Endodermal cell (in vitro differentiated cells): ENCODE measurements at places on chromosomes 1 and 21.

DNA sequence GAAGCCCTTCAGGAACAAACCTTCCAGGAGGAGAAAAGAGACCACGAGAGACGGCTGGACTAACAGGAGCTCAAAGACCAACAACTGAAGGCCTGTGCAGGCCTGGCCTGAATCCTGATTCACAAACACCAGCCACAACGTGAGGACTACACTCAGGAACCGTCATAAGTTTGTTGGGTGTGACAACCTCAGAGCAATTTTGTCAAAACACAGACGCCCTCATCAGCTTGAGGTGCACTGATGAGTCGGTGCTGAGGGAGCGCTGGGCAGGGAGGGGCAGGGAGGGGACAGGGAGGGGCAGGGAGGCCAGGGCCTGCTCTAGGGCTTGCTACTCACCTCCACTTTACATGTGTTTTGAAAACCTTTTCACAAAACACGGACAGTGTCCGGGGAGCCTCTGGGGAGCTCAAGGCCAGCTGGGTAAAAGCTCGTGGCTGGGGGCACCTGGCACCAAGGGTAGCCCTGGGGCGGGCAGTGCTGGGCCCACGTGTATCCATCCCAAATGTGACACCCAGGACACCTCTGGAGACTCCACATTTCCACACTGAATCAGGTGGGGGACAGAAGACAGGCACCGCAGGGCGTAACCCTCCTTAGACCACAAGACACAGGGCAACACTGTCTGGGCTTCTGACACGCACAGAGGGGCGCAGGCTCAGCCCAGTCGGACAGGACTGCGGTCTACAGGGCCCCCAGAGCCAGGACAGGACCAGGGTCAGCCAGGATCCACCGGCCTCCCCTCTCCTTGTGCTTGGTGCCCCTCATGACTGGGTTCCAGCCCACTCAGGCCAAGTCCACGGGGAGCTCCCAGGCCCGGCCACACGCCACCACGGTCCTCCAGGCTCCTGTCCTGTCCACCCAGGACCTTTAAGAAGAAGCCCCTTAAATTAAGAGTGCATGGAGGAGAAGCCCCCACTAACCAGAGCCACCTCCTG lies 16.5 kb downstream of the LSS start:
- DNase-seq: peak; percentile 33

DNA sequence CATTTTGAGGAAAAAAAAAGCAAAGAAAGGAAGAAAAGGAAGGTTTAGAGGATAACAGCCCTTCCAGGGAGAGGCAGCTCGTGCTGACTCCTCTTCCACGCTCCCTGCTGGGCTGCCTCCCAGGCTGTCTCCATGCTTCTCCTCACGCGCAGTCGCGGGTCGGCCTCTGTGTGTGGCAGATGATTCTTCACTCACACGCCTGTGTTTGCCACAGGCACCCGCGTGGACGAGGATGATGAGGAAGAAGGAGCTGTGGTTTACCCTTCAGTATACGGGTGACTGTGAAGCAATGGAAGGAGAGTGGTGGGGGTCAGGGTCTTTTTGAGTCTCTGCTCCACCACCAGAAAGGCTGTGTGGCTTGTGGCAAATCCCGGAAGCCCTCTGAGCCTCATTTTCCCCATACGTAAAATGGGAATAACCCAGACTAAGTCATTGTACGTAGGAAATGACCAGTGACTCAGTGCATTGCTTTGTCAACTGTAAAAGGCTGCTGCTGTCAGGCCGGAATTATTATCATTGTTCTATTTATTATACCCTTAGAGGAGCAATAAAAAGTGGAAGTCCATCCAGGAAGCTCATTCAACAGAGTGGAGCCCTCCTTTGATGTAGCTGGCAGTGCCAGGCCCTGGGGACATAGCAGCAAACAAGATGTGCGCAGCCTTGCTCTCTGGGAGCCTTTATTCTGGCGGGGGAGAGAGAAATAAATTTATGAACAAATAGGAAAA lies 11.9 kb upstream of the SH2D2A start:
- DNase-seq: no peak

- no peak for DNase-seq
Observed at GRCh38 chr1:231856426-231856825, 229.8 kb downstream of the DISC1 start.

- DNase-seq: no peak
Observed at GRCh38 chr1:180160357-180160756, 5.7 kb downstream of the QSOX1 start.

- DNase-seq: no peak
Observed at GRCh38 chr1:4527819-4528218, 126.6 kb upstream of the AJAP1 start.

DNA sequence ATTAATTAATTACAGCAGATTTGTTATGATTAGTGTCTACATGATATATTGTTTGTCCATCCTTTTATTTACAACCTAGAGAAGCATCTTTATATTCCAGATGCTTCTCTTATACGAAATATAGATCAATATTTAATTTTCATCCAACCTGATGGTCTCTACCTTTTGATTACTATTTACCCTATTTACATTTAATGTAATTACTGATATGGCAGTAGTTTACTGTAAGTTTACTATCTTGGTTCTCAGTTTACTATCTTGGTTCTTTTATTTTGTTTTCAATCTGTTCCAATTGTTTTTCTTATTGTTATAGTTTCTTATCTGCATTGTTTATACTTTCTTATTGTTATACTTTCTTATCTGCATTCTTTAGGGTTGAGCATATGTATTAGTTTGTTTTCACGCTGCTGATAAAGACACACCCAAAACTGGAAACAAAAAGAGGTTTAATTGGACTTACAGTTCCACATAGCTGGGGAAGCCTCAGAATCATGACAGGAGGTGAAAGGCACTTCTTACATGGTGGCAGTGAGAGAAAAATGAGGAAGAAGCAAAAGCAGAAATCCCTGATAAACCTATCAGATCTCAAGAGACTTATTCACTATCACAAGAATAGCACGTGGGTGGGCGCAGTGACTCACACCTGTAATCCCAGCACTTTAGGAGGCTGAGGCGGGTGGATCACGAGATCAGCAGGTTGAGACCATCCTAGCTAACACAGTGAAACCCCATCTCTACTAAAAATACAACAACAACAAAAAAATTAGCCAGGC lies 28.9 kb downstream of the FAF1 start:
- peak; percentile 64 for DNase-seq

- DNase-seq: no peak
Observed at GRCh38 chr1:162028726-162029125, 5.1 kb upstream of the OLFML2B start.

- DNase-seq: no peak
Observed at GRCh38 chr1:61158591-61158990, 76.2 kb downstream of the NFIA start.

GRCh38 chr1:15128520-15129313 lies 24.8 kb upstream of the TMEM51 start:
- DNase-seq: peak; percentile 96

- DNase-seq: no peak
Observed at GRCh38 chr1:159800177-159800930, 1.8 kb upstream of the FCRL6 start.

GRCh38 chr1:213183036-213183672 lies 132.1 kb downstream of the RPS6KC1 start:
- no peak for DNase-seq

GRCh38 chr1:115980998-115981993 lies 5.0 kb downstream of the SLC22A15 start:
- peak; percentile 85 for DNase-seq

GRCh38 chr21:33893917-33894316 lies 21.7 kb downstream of the ATP5PO start:
- DNase-seq: no peak

GRCh38 chr1:36251794-36252481 lies 27.7 kb downstream of the THRAP3 start:
- DNase-seq: no peak
